ENCODE measurements at places on chromosomes 5 and 9.

DNA sequence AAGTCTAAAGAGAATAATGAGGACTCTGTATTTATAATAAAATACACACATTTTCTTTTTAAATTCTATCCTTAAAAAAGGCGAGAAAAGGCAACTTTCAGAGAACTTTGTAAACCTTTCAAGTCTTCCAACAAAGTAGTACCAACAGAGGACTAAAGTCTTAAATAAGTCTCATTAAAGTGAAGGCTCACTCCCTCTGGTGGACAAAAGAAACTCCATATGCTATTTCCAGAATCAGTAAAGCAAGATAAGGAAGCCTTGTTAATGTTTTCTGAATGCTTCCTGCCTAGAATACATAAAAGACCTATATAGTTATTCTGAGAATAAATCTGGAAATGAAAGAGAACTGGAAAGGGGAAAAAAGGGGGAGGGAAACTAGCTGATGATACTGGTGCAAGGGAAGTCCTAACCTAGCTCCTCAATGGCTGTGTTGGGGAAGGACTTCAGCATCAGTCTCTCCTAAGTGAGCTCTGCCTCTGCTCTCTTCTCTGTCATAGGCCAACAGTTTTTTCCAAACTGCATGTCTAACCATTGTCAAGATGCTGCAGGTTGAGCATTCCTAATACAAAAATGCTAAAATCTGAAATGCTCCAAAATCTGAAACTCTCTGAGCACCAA lies 7.2 kb downstream of the HMGCS1 start:
- DNase-seq: peak; percentile 20

DNA sequence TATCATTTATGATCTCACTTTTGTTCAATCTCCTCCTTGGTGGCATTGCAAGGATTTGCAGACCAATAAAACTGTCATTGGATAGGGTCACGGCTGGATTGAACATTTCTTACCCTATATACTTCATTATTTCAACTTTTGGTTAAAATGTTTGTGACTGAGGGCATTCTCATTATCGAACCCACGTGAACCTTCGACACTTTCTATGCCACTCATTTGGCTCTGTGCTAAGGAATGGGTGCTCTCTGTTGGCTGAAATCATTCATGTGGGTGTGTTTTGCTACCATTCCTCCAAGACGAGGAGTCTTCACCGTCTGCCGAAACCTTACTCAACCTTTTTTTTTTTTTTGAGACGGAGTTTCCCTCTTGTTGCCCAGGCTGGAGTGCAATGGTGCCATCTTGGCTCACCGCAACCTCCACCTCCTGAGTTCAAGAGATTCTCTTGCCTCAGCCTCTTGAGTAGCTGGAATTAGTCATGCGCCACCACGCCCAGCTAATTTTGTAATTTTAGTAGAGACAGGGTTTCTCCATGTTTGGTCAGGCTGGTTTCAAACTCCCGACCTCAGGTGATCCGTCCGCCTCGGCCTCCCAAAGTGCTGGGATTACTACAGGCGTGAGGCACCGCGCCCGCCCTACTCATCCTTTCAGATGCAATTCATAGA lies 62.5 kb downstream of the CSNK1A1 start:
- no peak for DNase-seq

GRCh38 chr9:33287087-33287490 lies 3.2 kb upstream of the NFX1 start:
- DNase-seq: no peak

- DNase-seq: no peak
Measured at GRCh38 chr5:94562327-94562971, 56.0 kb downstream of the KIAA0825 start.

- DNase-seq: no peak
Measured at GRCh38 chr5:79200573-79201183, 35.3 kb upstream of the JMY start.

GRCh38 chr5:96648023-96648422 lies 14.2 kb upstream of the CAST start:
- peak; percentile 33 for DNase-seq

DNA sequence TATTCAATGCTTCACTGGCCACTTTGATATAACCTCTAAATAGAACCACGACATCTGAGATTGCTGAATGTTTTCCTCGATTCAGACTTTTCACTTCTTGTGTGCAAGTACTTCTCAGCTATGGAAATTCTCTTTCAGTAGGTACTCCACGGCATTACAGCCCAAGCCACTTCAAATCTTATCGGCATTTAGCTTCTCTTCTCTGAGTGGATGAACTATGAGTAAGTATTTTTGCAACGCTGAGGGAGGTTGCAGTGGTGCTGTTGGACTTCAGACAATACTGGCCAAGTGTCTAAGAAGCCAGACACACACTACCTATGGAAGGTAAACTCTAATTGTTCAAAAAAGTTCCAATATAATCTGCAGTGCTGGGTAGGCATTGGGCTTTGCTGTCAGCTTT lies 60.1 kb downstream of the FBN2 start:
- no peak for DNase-seq

GRCh38 chr5:177476531-177477233 lies 3.2 kb upstream of the DBN1 start:
- DNase-seq: no peak

- no peak for DNase-seq
Measured at GRCh38 chr5:135450336-135450735, 1.8 kb downstream of the TIFAB start.

- DNase-seq: no peak
Measured at GRCh38 chr5:68883436-68883835, 210.4 kb upstream of the SLC30A5 start.

GRCh38 chr9:22514871-22515270 lies 68.2 kb downstream of the DMRTA1 start:
- no peak for DNase-seq

DNA sequence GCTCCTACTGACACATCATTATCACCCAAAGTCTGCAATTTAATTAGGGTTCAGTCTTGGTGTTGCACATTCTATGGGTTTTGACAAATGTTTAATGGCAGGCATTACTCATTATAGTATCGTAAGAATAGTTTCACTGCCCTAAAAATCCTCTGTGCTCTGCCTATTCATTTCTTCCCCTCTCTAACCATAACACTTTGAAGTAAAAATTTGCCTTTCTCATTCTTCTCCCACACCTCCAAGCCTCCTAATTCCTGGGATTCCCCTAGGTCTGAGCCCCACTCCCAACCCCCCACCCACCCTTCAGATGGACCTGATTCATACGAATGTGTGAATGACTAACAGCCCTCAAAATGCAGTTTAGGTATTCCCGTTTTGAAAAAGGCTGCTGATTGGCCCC lies 18.4 kb downstream of the ENC1 start:
- peak; percentile 43 for DNase-seq

GRCh38 chr5:82335806-82336205 lies 57.7 kb upstream of the RPS23 start:
- no peak for DNase-seq

DNA sequence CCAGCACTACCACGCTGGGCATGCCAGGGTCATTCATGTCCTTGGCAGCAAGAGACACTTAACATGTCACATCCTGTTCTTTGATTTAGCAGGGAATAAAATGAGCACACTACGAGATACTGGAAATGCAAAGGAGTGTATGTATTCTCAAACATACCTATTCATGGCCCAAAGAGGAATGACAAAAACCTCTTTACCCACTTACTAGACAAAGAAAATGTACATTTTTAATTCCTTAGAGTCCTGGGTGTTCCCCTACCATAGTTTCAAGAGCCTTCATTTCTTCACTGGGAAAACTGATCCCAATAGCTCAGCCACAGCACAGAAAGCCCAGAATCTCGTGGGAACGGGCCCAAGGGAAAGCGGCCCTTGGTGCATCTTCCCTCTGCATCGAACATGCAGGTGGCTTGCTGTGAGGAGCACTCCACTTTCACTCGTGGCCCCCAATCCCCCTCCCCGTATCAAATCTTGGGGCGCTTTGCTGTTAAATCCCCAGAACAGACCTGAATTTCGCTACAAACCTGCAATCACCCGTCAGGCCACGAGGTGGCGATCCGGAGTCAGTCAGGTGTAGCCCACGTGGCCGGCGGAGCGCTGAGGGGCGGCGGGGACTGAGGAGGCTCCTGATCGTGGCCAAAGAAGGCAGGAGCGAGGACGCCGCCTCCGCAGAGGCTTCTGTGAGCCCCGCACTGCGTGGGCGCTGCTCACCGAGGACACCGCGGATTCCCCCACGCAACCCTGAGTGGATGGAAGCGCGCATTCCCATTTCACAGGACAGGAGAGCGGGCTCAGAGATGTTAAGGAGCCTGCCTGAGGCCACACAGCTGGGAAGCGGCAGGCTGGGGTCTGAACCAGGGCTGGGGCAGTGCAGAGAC lies 91.4 kb downstream of the LMX1B start:
- DNase-seq: peak; percentile 75

GRCh38 chr5:40022057-40022456 lies 597.3 kb upstream of the DAB2 start:
- DNase-seq: no peak

DNA sequence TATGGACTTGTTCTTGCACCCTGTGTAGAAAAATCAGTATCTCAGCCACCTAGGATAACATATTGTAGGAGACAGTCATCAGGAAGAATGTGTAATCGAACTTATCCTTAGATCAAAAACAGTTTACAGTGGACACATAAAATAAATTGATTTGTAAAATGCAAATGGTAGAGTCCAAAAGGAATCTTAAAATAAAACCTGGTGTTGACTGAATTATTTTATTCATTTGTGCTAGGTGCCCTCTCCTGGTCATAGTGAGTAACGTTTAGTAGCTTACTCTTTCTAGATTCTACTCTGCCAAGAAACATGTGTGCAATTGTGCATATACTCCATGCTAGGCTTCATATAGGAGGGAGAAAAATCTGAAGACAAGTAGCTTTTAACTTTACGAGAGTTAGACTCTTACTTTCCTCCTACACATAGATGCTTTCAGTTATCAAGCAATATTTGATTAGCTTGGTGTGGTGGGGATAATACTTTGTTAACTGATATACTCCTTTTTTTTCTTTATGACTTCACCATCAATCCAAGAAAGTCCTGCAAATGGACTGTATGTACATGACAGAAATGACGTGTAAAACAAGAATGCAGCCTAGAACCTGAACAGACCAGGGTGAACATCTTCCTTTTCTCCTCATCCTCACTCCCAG lies 23.7 kb upstream of the LOX start:
- DNase-seq: no peak

GRCh38 chr5:16625096-16625495 lies 8.3 kb upstream of the RETREG1 start:
- no peak for DNase-seq

GRCh38 chr5:77356740-77357139 lies 135.4 kb downstream of the WDR41 start:
- peak; percentile 65 for DNase-seq

- DNase-seq: no peak
Measured at GRCh38 chr5:181199881-181200638, 4.9 kb downstream of the TRIM7 start.

GRCh38 chr9:124346347-124347163 lies 68.7 kb downstream of the PSMB7 start:
- peak; percentile 25 for DNase-seq

DNA sequence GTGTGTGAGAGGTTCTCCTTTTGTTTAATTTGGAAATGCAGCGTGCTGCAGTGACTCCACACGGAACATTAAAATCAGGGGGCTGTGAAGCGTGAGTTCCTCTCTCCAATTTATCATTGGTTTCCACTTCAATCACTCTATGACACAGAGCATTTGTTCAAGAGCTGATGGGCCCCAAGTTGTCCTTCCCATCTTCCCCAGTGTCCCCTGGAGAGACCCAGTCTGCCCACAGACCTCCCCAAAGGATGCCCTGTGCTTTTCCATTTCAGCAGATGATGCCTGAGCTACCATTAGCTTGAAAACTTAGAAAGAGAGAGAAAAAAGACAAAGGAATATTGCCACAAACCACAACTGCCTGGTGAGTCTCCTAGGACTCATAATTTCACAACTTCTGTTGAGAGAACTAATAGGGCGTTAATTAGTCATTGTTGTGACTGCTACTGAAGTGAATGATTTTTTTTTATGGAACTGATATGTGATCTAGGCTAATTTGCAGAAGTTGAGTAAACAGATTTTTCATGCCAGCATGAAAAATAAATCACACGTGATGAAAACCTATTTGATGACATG lies 772.7 kb downstream of the SEMA5A start:
- no peak for DNase-seq

GRCh38 chr9:134187110-134187531 lies 22.8 kb upstream of the RNU6ATAC start:
- DNase-seq: no peak

All from GM06990 (cell line).